ENCODE measurements at places on chromosomes 12 and 14.
A peak's percentile ranks its signal among the peaks of the same experiment; 100 is the strongest.

- DNase-seq: no peak
These were observed 31.2 kb upstream of the USP44 start for GRCh38 chr12:95582230-95583058.

DNA sequence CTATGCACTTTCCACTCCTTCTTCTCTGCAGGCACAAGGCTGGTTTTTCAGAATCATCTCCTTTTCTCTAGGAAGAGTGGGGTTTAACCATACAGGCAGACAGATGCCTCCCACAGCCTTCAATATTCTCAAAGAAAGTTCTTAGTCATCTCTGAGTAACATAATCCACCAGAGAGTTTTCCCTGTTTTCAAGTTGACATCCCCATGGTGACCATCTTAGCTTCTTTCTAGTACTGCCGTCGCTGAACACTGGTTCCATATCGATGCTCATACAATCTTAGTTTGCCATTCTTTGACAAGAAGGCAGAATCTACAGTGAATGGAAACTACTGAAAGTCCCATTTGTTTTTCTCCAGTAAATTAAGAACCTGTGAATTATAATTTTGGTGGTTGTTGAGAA lies 28.6 kb downstream of the TPH2 start:
- no peak for DNase-seq

DNA sequence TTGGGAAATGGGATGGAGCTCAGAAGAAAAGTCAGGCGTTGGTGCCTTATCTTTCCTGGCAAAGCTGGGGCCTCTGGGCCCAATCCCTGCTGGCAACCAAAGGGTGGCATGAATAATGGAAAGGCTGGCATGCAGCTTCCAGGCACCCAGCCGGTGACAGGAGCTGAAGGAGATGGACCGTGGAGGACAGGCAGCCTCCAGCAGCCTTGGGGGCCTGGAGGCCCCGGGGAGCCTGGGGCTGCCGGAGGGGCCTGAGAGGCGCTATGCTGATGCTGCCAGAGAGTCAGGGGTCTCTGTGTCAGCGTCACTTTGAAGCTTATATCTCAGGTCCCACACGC lies 38.2 kb upstream of the EML1 start:
- no peak for DNase-seq

DNA sequence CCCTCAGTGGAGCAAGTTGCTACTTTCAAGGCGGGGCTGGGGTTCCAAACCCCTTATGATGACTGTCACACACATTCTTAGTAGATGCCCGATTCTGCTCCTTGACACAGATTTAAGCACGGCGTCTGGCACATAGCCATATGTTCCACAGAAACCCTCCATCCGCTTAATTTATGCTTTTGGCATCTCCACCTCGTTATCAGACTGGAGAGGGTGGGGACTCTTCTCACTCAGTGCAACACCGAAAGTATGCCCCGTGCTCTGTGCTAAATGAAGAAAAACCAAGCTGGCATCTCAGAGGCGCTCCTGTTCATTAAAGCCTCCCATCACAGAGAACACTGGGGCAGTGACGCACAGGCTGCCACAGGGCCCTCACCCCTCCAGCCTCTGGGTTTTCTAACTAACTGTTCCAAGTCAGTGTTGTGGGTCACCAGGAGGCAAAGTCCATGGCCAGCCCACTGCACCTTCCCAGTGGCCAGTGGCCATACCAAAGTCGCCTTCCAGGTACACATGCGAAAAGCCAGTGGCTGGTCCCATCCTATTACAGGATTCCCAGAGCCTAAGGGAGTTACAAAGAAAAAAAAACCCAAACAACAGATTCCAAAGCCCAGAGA lies 27.3 kb downstream of the CCDC88C start:
- peak; percentile 28 for DNase-seq

DNA sequence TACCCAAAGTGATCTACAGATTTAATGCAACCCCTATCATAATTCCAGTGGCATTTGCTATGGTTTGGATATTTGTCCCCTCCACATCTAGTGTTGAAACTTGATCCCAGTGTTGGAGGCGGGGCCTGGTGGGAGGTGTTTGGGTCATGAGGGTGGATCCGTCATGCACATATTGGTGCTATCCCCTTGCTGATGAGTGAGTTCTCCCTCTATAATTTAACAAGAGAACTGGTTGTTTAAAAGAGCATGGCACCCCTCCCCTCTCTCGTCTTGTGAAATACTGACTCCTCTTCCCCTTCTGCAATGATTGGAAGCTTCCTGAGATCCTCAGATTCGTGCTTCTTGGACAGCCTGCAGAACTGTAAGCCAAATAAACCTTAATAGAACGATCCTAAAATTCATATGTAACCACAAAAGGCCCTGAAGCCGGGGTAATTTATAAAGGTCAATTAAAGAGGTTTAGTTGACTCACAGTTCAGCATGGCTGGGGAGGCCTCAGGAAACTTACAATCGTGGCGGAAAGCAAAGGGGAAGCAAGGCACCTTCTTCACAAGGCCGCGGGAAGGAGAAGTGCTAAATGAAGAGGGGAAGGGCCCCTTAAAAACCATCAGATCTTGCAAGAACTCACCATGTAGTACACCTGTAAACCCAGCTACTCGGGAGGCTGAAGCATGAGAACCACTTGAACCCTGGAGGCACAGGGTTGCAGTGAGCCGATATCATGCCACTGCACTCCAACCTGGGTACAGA lies 41.2 kb downstream of the SLC39A9 start:
- DNase-seq: no peak

DNA sequence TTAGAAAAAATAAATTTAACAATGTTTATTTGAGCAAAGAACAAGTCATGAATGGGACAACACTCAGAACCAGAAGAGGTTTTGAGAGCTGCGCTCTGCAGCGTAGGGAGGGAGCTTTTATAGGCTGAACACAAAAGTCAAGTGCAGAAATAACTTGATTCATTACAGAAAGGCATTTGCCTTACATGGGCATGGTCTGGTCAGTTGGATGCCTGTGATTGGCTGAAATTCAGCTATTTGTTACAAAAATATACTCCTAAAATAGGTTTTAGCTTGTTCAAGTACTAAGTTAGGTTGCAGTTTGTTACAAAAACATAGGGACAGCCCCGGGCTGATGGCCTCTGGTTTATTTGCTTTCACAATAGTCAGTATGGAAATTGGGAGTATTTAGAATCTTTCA lies 118.0 kb downstream of the NUAK1 start:
- no peak for DNase-seq

DNA sequence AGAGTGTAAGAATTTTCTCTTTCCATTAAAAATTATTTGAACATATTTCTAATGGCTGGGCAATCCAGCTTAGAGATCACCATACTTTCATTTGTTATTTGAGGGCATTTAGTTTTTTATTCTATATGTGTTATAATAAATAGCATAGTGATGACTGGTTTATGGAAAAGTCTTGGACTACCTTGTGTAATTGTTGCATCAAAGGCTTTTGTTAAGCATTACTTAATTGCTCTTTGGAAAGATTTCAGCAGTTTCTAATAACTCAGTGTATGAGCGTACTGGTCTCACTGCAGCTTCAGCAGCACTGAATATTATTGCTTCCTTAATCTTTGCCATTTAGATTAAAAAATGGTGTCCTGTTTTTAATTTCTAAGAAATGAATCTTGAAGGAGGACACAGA lies 22.8 kb downstream of the TMEM19 start:
- no peak for DNase-seq

GRCh38 chr12:11755302-11755930 lies 105.9 kb downstream of the ETV6 start:
- DNase-seq: no peak

GRCh38 chr12:46585854-46586621 lies 213.5 kb upstream of the SLC38A2 start:
- DNase-seq: peak; percentile 21

- no peak for DNase-seq
These were observed 16.4 kb upstream of the KCNA5 start for GRCh38 chr12:5027046-5027821.

DNA sequence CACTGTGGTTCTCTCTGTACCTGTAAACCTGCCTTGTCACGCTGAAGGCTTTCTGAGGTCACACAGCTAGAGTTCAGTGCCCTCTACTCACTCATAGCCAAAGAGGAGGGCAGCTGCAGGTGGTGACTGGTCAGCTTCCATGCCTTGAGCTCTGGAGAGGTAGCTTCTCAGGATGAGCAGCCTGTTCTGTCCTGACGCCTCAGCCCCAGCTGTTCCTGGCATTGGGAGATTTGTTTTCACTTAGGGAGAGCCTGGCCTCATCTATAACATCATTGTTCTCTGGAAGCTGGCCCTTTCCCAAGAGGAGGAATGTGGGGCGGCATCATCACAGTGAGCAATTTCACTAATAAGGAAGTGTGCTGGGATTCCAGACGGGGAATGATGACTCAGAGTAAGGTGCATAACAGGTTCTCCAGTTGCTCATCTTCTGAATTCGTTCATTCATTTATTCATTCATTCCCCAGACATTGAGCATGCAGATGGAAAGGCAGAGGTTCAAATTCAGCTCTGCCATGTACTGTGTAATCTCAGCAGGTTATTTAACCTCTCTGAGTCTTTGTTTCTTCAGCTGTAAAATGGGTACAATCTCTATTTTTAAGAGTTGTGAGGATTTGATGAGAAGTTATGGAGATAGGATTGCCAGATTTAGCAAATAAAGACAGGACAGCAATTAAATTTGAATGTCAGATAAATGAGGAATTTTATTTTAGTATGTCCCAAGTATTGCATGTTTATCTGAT lies 255.8 kb upstream of the CRY1 start:
- DNase-seq: no peak

DNA sequence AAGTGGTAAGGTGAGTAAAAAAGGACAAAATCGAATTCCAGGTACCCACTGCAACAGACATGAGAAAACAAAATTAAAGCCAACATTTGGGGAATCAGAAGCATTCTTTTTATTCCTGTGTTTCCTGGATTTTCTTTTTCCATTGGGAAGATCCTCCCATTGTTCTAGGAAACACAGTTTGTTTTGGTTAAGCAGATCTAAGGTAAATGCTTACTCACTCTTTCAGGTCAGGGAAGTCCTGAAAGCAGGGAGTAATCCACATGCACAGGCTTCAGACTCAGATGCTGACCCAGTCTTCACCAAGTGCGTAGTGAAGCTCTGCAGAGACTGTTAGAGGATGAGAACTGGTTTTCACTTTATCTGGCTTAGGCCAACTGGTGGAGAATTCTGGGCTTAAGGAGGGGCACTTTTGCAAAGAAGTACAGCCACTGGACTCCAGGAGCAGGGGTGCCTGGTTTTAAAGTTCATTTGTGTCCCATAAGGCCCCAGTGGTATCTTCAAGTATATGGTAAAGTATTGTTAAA lies 57.7 kb downstream of the RPAP3 start:
- DNase-seq: no peak

- no peak for DNase-seq
These were observed 37.1 kb downstream of the ZC3H14 start for GRCh38 chr14:88599761-88600439.

DNA sequence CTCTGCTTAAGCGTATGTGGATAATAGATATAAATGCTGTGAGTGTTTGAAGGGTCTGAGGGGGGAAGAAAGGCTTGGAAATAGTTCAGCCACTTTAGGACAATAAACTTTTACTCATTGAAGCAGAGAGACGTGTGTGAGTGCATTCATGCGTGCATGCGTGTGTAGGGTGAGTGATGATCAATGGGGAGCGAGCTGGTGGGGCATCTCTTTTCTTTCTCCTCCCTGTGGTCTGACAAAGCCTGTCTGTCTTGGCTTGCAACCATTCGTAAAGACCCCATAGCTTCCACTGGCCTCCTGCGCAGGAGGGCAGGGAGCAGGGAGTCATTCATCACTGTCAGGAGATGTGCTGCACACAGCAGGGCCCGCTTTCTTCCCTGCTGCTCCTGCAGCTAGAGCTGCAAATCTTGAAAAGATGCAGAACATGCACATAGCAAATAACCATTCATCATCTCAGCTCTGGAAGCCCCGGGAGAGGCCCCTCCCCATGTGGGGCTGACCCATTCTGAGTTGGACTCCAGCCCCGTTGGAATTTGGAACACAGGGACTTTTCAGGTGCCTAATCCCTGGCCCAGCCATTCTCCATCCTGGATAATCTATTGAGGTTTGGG lies 223.2 kb downstream of the PPM1H start:
- no peak for DNase-seq

GRCh38 chr14:77377502-77377844 lies 294 bp downstream of the SAMD15 start:
- no peak for DNase-seq

- DNase-seq: no peak
These were observed 158.6 kb upstream of the PARP11 start for GRCh38 chr12:4031703-4032291.

DNA sequence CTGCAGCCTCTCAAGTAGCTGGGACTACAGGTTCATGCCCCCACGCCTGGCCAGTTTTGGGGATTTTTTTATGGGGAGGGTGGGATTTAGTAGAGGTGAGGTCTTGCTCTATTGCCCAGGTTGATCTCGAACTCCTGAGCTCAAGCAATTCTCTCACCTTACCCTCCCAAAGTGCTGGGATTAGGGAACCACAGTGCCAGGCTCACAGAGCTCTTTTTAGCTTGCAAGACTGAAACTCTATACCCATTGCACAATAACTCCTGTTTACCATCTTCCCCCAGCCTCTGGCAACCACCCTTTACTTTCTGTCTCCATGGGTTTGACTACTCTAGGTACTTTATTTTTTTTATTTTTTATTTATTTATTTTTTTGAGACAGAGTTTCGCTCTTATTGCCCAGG lies 25.7 kb upstream of the CDK17 start:
- DNase-seq: no peak

DNA sequence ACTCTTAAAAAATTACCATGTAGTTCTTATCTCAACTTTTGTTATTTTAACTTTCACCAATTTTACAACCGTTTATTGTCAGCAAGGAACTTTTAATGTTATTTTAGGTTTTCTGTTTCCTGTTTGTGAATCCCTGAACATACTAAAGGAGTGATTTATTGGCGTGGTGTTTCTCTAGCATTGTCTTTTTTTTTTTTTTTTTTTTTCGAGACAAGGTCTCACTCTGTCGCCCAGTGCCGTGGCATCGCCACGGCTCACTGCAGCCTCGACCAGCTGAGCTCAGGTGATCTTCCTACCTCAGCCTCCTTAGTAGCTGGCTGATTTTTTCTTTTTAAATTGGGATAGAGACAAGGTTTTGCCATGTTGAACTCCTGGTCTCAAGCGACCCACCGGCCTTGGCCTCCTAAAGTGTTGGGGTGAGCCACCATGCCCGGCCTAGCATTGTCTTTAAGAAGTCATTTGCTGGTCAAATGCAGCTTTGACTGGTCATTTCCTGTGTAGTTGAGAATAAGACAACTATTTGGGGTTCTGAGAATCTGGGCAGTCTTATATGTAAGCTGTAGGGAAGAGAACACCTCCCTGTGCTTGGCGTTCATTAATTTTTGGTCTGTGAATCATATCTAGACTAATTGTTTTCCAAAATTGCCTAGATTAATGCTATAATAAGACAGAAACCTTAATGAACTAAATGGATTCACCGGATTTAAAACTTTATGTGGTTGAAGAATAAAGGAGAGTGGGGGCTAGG lies 2.1 kb downstream of the WASHC4 start:
- DNase-seq: peak; percentile 13

GRCh38 chr12:118704527-118705241 lies 276.7 kb upstream of the SRRM4 start:
- DNase-seq: no peak

Data from hematopoietic multipotent progenitor cell treated with erythropoietin and hydrocortisone succinate and interleukin-3 and kit ligand, for 8 days (in vitro differentiated cells).